ENCODE measurements at places on chromosomes 16 and 17.

DNA sequence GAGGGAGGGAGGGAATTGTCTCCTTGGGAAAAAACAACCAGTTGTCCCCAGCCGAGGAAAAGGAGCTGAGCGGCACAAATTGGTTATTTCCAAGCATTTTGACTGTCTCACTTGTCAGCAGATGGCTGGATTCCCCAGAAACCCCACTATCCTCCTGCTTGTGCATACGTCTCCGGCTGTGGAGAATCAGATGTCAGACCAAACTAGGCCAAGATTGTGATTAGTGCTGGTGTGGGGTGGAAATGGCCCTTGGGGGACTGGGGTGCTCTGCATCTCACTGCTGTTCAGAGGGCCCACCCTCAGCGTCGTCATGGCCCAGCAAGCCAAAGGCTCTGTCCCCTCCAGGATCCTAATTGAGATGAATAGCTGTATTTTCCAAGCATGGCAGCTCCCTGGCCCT lies 131.7 kb upstream of the HSBP1 start:
- no peak for DNase-seq

DNA sequence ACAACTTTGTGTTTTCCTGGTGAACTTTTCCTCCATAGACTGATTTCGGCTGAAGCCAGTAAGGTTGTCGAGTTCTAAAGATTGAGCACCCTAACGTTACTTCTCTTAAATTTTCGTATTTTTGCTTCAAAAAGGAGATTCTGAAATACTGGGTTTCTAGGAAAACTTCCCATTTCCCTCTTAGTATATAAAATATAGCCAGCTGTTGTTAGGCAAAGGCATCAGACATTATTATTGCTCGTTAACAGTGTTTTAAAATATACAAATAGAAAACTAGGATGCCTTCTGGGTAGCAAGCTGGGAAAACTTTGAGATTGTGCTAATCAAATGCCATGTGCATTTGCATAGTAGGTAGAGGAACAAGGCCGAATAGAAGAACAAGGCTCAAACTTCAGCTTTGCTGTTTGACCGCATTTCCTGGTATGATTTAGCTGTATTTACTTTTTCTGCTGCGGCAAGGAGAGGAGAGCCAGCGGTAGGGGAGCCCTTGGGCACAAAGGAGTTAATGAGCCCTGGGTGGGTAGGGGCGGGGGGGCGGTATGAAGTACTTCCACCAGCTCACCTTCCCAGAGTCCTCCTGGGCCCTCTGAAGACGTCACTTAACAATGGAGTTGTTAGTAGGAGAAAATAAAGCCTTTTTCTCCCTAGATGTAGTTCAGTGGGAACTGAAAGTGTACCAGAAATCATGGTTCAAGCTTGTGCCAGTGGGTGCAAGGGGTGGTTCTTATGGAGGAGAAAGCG lies 151.9 kb downstream of the MSI2 start:
- no peak for DNase-seq

- no peak for DNase-seq
Measured at GRCh38 chr17:30790279-30790678, 34.2 kb downstream of the CRLF3 start.

DNA sequence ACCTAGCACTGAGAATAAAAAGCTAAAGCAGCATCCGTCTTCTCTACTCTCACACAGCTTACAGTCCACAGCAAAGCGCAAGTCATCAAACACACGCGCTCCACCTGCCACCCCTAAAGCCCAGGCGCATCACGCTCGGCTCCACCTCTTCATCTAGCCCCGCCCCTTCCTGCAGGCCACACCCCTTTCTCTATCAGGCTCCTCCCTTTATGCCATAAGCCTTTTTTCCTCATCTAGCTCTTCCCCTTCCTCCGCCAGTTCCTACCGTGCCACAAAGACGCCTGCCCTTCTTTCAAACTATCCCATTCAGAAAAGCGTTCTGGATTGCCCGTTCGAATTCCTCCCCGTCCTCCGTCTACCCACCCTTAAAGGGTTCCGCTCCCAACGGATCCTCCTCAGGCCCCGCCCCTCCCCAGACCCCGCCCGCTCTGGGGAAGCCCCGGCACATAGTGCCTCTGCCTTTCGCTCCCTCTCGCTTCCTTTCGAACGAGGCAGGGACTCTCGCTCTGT lies 417 bp downstream of the C16orf46 start:
- no peak for DNase-seq

DNA sequence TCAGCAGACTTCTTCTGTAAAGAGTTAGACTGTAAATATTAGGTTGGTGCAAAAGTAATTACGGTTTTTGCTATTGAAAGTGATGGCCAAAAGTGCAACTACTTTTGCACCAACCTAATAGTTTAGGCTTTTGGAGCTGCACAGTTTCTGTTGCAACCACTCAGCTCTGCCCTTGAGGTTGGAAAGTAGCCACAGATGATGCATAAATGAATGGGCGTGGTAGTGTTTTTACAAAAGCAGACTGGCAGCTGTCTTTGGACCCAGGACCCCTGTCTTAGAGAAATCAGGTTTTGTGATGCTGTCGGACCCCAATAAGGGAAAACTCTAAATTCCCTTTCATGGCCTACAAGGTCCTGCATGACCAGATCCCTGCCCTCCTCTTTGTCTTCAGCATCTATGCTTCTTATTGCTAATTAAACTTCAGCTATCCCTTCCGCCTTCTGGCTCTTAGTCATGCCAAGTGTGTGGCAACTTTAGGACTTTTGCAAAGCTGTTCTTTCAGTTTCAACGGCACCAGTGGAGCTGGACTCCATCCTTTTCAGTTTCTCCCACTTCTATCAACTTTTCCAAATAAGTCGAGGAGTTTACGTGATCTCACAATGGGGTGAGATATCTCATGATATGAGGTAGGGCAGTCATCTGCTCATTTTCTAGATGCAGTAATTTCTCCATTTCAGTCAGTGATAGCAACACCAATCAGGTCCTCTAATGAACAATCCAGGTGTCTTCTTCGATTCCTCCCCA lies 232.3 kb downstream of the XYLT1 start:
- no peak for DNase-seq

DNA sequence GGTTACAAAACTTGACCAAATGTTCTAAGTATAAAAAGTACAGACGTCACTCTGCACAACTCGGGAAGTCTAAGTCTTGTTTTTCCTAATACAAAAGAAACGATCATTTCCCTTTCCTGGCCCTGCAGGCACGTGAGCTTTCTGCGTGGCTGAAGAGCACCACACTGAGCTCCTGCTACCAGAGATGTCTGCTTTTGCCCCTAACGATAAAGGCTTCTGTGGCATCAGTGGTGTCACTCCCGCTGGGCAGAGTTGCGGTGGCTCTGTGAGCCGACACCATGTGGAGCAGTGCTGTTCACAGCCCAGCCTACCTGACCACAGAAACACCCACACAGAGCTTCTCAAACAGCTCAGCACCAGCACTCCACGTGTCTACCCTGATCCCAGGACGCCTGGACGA lies 20.5 kb downstream of the EMC8 start:
- DNase-seq, result no peak

GRCh38 chr16:747978-748746 lies 7.4 kb upstream of the CIAO3 start:
- no peak for DNase-seq

- no peak for DNase-seq
Measured at GRCh38 chr16:86566966-86567700, 504 bp downstream of the FOXC2 start.

- DNase-seq, result no peak
Measured at GRCh38 chr17:45115871-45116270, 16.4 kb downstream of the PLCD3 start.

DNA sequence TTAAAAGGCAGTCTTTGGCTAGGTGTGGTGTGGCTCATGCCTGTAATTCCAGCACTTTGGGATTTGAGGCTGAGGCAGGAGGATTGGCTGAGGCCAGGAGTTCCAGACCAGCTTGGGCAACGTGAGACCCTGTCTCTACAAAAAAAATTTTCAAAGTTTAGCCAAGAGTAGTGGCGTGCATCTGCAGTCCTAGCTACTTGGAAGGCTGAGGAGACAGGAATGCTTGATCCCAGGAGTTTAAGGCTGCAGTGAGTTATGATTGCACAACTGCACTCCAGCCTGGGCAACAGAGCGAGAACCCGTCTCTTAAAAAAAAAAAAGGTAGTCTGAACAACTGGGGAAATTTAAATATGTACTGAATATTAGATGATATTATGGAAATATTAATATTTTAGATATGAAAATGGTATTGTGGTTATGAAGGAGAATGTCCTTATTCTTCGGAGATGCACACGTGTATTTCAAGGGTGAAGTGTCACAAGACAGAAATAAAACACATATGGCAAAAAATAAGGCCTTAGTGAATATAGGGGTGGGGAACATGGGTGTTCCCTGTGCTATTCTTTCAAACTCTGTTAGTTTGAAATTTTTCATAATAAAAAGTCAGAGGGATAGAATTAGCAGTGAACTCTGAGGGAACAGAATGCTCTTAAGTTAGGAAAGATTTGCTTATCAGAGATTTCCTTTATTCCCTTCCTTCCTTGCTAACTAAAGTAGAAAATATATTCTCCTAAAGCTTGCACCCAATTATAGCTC lies 144.7 kb downstream of the CDK5R1 start:
- no peak for DNase-seq

DNA sequence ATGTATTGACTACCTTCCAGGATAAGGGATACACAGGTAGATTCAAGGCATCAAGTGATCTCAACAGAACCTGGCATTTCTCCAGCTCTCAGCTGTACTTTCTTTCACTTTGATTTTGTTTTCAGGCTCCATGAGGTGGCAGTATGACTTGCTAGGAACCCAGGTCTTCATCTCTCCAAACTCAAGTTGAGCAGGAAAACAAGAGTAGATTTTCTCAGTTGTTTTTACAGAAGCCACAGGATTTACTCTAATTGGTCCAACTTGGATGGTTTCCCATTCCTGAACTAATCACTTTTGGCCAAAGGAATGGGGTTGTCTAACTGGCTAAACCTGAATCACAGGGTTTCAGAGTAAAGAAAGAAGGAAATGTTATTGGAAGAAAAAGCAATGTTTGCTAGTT lies 146.6 kb downstream of the TRIM37 start:
- no peak for DNase-seq

DNA sequence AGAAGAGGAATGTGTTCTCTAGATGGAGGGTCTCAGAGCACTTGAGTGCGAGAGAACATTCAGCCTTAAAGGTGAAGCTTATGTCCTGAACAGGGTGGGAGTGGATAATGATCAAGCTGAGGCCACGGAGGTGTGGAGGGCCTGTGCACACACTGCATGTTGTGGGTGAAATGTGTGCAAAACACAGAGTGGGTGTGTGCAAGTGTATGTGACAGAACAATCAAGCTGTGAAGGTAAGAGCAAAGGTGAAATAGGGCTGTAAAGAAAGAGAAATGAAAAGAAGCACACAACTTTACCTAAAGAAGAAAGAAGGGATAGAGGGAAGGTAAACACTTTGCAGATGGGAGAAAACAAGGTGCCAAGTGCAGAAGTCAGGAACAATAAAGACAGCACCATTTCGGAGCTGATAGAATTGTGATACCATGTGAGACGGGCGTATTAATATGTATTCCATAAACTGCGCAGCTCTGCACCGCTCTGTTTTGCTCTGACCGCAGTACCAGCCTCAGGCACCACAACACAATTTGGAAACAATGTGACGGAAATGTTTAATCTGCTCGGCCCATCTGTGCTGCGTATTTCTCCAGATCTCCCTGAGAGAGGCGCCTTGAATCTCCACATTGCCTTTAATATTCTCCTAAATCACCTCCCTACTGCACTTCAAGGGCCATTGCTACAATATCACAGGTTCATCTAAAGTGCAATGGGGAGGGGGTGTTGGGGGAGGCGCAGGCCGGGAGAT lies 40.6 kb downstream of the SNX11 start:
- no peak for DNase-seq

GRCh38 chr16:30619202-30619601 lies 9.0 kb upstream of the ZNF689 start:
- DNase-seq, result no peak

- DNase-seq, result peak; percentile 87
Measured at GRCh38 chr17:40557531-40558299, 7.6 kb downstream of the CCR7 start.

- no peak for DNase-seq
Measured at GRCh38 chr17:20996724-20997615, 45.8 kb downstream of the USP22 start.

GRCh38 chr17:73096866-73097265 lies 4.4 kb upstream of the SLC39A11 start:
- DNase-seq, result peak; percentile 83

DNA sequence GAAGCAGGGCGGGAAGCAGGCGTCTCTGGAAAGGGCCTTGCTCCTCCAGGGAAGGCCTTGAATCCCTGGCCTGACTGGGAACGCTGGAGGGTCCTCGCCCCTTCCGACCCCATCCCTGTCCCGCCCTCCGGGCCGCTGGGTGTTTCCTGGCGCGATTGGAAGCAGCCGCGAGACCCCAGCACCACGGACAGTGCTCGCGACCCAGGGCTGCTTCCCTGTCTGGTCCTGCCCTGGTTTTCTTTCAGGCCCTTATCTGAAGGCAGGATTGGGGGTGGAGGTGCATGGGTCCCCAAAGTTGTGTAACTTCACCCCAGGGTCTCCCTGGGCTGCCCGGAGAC lies 2.1 kb downstream of the MGAT5B start:
- no peak for DNase-seq

DNA sequence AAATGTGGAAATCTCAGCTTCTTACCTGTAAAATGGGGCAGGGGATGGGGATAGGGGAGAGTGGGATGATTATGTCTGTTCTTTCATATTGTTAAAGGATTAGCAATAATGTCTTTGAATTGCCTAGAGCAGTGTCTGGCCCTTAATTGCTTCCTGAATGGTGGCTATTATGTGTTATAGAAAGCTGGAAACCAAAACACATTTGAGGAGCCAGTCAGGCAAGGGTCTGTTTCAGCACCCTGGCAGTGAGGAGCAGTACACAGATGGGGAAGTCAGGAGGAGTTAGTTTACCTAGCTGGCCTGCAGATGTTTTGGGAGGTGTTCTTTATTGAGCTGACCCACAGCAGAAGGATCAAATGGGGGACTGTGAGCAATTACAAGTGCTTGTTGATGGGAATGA lies 63.0 kb downstream of the NUP93 start:
- DNase-seq, result no peak

DNA sequence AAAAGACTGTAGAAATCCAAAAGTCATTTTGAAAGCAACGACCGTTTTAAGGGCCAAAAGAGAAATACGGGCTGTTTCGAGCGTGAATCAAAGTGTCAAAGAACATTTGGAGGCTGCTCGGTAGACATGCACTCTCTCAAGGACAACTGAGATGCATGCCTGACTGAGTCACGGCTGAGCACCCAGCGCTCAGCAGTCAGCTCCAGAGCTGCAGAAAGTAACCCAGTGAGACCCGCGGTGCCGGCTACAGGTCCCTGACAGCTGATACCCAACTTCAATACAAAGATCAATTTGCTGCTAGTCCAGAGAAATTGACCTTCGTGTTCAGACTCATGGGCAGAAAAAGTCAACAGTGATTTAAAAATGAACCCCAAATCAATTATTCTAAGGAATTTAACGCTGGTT lies 214.9 kb downstream of the STX8 start:
- no peak for DNase-seq

DNA sequence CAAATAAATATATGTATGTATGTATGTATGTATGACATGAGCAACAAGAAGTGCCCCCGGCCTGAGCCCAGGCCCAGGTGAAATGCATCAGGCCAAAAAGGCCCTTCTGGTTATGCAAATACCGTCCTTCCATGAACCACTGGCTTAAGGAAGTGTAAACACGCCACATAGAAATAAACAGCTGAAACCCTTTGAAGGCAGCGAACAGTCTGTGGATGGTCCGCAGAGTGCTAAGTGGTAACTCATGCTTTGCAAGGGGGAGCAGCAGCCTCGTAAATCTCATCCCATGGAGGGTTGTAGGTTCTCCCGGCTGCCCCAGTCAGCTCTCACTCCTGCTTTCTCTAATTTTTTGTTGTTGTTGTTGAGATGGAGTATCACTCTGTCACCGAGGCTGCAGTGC lies 36.7 kb downstream of the COTL1 start:
- DNase-seq, result no peak

Measured in vagina (tissue), 2 donors.